IMR-90 (cell line): ENCODE measurements at places on chromosomes 2 and 18. TPM values are rescaled to one million over a fixed set of nuclear protein-coding genes. Genes with fewer than 3 reads are reported as not detected.
A peak's percentile ranks its signal among the peaks of the same experiment; 100 is the strongest.

DNA sequence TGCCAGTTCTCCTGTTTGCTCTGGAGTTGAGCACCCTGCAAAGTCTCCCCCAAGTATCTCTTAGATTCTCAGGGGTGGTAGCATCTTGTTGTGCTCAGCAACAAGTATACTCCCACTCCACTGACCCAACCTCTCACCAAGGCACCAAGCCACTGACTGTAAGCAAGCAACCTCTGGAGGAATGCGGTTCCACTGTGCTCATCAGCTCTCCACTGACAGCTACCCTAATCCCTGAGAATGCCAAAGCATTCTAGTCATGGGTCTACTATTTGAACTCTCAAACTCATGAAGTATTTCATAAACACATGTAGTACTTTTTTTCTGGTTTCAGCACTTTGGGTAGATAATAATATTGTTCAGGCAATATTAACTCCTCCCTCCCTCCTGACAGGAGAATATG, 170.0 kb downstream of the EPHA4 start:
- no peaks in the 10 kb centered on the region for H3K27me3 ChIP-seq
- no peaks in the 10 kb centered on the region for H3K36me3 ChIP-seq
- peaks cover 5% of the 10 kb centered on the region for H3K4me1 ChIP-seq

Gene KCNK3
- total RNA-seq, result under 0.01 TPM in 2 replicates

DNA sequence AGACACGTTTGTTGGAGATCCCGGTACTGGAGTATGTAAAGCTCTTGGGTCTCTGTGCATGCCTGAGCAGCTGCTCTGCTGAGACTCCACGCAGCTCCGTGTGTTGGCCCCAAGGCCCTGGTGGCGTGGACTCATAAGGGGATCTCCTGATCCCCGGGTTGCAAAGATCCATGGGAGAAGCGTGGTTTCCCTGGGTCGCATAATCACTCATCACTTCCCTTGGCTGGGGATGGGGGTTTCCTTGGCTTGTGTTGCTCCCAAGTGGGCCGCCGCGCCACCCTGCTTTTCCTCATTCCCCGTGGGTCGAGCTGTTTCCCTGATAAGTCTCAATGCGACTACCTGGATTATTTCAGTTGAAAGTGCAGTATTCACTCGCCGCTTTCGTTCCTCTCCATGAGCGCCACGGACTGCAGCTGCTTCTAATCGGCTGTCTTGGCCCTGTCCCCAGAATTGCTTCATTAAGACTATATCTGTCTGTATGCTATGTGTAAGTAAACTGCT, 76.0 kb downstream of the EPC2 start:
- no peak overlapping the region for H3K4me3 ChIP-seq
- peaks cover 1% of the 10 kb centered on the region; the same call in 1 of the 2 replicates for H3K36me3 ChIP-seq
- H3K27me3 ChIP-seq, result no peaks in the 10 kb centered on the region
- peaks cover 11% of the 10 kb centered on the region for H3K4me1 ChIP-seq

- DNase-seq, result no peak
- H3K27ac ChIP-seq, result no peak overlapping the region
- no peaks in the 10 kb centered on the region for H3K4me1 ChIP-seq
- no peaks in the 10 kb centered on the region for H3K27me3 ChIP-seq
- no peaks in the 10 kb centered on the region for H3K36me3 ChIP-seq
Observed at GRCh38 chr2:179022685-179023084, 27.3 kb downstream of the CCDC141 start.

DNA sequence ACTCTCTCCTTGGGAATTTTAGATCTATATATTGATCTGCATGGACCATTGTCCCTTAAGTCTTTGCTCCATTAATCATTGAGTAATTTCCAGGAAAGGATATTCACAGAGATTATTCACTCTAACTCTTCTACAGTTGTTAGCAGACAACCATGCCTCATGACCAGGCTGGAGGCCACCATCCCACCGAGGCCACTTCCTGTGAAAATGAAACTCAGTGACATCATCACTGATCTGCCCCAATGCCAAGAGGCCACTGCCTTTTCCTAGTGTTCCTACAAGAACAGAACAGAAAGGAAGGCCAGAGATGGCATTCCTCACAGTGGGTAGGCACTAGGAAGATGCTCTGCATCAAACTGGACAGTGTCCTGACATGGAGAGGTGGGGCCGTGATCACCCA, 161.3 kb downstream of the DTNA start:
- no peak overlapping the region for H3K4me3 ChIP-seq
- peaks cover 2% of the 10 kb centered on the region; the same call in 1 of the 2 replicates for H3K4me1 ChIP-seq
- no peaks in the 10 kb centered on the region for H3K36me3 ChIP-seq
- peak; percentile 10 for DNase-seq

Gene BCL2
- total RNA-seq, result 0.54 and 0.56 TPM in 2 replicates

DNA sequence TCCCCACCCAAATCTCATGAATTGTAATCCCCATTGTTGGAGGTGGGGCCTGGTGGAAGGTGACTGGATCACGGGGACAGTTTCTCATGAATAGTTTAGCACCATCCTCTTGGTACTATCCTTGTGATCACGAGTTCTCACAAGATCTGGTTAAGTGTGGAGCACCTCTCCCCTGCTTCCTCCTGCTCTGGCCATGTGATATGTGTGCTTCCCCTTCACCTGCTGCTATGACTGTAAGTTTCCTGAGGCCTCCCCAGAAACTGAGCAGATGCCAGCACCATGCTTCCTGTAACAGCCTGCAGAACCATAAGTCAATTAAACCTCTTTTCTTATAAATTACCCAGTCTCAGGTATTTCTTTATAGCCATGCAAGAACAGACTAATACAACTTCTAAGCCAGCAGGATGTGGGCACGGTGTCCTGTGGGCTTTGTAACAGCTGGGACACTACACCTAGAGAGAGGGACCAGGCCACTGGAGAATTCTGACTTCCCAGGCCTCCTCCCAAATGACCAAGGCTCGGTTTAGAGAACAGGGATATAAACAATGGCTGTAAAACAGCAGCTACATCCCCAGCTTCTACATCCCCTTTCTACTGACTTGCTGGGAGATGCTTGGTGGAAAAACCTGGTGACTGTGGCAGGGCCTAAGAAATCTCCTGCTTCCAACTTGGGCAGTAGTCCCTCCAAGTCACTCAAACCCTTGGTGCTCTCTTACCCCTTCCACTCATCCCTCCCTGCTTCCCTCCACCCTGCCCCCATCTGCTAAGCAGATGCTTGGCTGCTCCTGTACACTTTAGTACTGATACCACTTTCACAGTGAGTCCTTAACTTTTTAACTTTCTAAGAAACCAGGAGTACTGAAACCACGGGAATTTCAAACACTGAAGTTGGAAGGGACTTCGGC, 10.3 kb downstream of the STAT1 start:
- no peaks in the 10 kb centered on the region for H3K27me3 ChIP-seq
- H3K4me1 ChIP-seq, result no peaks in the 10 kb centered on the region
- H3K27ac ChIP-seq, result no peak overlapping the region
- H3K4me3 ChIP-seq, result no peak overlapping the region

DNA sequence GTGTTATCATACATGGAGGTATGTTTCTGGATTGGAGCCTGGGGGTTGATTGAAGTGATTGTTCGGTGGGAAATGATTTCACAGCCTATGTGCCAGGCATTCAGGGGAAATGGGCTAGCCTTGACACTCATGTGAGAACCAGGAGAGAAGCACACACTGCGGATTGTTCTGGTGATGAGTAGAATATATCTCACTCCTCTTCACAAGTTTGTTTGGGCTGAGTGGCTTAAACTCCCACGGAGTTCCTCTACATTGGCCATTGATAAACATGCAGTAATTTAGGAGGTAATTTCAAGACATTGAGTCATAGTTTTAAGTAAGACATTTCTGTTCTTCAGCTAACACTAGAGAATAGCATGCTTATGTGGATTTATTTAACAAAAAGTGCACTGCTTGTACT, 498.9 kb upstream of the NETO1 start:
- peak; percentile 81 for DNase-seq
- no peaks in the 10 kb centered on the region; the same call in 1 of the 2 replicates for H3K4me1 ChIP-seq
- H3K27me3 ChIP-seq, result no peaks in the 10 kb centered on the region
- no peak overlapping the region for H3K4me3 ChIP-seq
- H3K27ac ChIP-seq, result no peak overlapping the region
- H3K36me3 ChIP-seq, result no peaks in the 10 kb centered on the region

- H3K27me3 ChIP-seq, result no peaks in the 10 kb centered on the region
- no peaks in the 10 kb centered on the region for H3K36me3 ChIP-seq
- H3K4me1 ChIP-seq, result no peaks in the 10 kb centered on the region
- no peak overlapping the region for H3K27ac ChIP-seq
- H3K4me3 ChIP-seq, result no peak overlapping the region
- no peak for DNase-seq
Observed at GRCh38 chr18:71503222-71503621, 1040.9 kb downstream of the CBLN2 start.

- H3K27me3 ChIP-seq, result no peaks in the 10 kb centered on the region
- DNase-seq, result no peak
- H3K36me3 ChIP-seq, result no peaks in the 10 kb centered on the region
- H3K4me1 ChIP-seq, result peaks cover 17% of the 10 kb centered on the region
- peak overlapping the region; percentile 25; the same call in 1 of the 2 replicates for H3K27ac ChIP-seq
Observed at GRCh38 chr2:8193686-8194615, 487.9 kb upstream of the ID2 start.

GRCh38 chr18:60649107-60649506, 276.5 kb upstream of the MC4R start:
- H3K4me3 ChIP-seq, result no peak overlapping the region
- H3K4me1 ChIP-seq, result no peaks in the 10 kb centered on the region
- no peak overlapping the region for H3K27ac ChIP-seq
- H3K36me3 ChIP-seq, result no peaks in the 10 kb centered on the region

GRCh38 chr2:100984892-100985307, 17.2 kb upstream of the RPL31 start:
- DNase-seq, result peak; percentile 69
- H3K27me3 ChIP-seq, result no peaks in the 10 kb centered on the region
- 0 out of 2 replicates have a peak, but pooled peaks cover 2% of the 10 kb centered on the region for H3K4me1 ChIP-seq

Gene GPBAR1
- total RNA-seq, result under 0.01 TPM in 1 of 2 replicates, not detected in the other

Gene BOLL
- total RNA-seq, result not detected in 2 replicates

DNA sequence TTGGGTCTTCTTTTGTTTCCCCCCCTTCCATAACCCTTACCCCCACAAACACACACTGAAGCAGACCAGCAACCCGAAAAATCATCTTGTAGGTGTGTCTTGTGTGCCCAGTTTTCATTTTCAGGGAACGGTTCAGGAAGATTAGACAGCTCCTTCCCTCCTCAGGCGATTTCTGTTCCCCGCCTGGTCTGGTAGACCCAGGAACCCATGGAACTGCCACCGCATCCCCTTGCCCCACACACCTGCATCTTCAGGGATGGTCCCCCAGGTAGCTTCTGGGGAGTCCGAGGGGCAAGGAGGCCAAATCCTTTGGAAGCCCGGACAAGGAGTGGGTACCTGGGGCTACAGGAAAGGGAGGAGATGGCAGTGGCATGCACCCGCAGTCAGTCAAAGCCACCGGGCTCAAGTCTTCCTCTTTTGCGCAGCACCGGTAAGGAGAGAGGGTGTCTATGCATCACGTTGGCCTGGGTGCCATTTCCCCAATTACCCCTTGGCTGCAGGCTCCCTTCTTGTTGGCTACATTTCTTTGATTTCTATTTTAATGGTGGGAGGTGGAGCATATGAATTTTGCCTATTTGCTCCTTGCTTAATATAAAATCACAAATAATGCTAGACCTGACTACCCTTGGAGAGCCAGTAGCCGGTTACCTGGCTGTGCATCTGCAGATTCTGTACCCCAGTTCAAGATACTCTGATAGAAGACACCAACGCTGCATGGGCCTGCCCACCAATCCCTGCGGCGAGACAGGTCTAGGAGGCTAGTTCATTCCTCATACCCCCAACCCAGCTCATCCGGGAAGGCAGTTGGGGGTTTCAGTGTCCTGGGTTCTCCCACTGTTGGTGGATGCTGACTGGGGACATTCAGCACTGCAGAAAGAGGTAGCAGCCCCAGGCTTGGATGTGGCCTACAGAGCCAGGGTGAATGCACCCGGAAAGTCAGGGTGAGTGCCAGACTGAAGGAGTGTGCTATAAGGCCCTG, 30.0 kb upstream of the ATP6V1B1 start:
- DNase-seq, result no peak
- no peaks in the 10 kb centered on the region; the same call in 1 of the 2 replicates for H3K36me3 ChIP-seq
- no peak overlapping the region for H3K4me3 ChIP-seq
